ENCODE measurements at places on chromosomes 1 and 21.

DNA sequence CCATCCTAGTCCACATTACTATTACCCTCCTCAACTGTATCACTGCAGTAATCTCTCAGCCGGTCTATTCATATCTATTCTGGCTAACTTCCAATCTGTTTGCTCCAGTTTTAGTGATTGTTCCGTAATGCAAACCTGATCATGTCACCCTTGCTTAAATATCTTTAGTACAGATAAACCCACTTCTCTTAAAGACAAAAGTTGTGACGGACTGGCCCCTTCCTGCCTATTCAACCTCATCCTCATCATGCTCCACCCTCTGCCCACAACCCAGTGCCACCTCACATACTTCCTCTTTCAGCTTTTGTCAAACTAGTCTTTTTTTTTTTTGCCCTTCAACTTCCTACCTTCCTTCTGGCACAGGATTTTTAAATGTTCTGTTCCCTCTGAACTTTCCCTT, 2.8 kb upstream of the C1orf162 start:
- no peak for DNase-seq

GRCh38 chr1:118898712-118899111, 89.4 kb downstream of the TBX15 start:
- no peak for DNase-seq

DNA sequence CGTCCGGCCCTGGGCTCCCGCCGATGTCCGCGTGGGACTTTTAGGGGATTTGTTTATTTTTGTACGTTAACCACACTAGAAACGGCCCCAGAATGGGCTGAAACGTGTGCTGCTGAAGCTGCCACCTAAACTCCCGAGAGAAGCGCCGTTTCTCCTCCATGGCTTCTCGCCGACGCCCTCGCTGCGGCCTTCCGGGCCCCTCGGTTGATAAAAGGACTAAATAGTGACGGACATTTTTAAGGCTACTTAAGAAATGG, 678 bp upstream of the PTTG1IP start:
- DNase-seq: no peak

GRCh38 chr1:232968965-232969364, 18.6 kb downstream of the NTPCR start:
- DNase-seq: no peak

- peak; percentile 27 for DNase-seq
Measured at GRCh38 chr1:93552741-93553455, 105.0 kb downstream of the FNBP1L start.

- no peak for DNase-seq
Measured at GRCh38 chr1:225554216-225554812, 98.6 kb downstream of the ENAH start.

Measured in hippocampal formation (tissue), 2 donors.